ENCODE measurements at places on chromosomes 6 and 20. TPM values are rescaled to one million over a fixed set of nuclear protein-coding genes. Genes with fewer than 3 reads are reported as not detected.

GRCh38 chr20:36830791-36831691 lies 44.9 kb upstream of the TLDC2 start:
- no peak for DNase-seq

DNA sequence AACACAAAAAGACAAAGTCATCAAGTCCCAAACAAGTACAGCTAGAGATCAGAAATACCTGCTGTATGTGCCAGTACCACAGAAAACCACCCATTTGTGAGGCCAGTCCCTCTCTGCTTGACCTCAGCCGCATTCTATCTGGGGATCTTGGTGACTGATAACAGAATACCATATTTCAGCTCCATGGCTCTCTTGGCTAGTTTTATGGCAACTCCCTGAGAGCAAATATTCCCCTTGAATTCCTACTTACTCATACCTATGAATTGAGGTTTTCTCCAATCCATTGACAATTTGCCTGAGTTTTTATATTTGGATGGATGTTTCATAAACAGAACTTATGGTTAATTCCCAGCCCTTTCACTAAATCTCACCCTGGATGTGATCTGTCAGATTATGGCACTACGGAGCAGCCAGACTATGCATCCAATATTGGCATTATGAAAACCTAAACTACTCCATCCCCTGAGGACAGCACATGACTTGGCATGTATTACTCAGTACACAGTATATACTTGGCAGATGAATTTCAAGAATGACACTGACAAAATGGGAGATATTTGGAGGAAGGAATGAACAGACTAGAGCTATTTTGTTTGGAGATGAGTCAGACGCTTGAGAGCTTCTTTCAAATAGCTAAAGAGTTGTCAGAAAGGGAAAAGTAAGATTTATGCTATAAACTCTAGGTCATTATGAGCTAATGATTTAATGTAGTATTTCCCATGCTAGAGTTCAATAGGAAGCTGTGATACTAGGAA lies 95.7 kb downstream of the PRDM1 start:
- no peak for DNase-seq

- no peak for DNase-seq
Observed at GRCh38 chr6:119215309-119215708, 134.3 kb downstream of the MAN1A1 start.

DNA sequence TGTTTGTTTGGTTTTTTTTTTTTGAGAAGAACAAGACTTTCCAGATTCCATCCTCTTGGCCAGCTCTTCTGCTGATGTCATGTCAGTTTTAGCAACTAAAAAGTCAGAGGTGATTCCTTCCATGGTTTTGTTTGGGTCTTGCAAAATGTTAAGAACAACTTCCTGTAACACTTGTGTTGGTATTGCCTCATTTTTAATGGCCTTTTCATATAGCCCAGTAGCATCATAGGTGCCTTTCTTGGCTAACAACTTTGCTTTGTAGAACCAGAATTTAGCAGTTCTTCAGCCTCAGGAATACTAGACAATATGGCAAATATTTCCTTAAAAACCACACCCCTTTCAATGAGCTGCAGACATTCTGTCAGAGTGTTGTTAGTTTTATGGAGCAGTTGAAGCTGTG lies 99.5 kb upstream of the SIRPG start:
- no peak for DNase-seq

- DNase-seq, result no peak
Observed at GRCh38 chr6:18110162-18110561, 12.3 kb downstream of the NHLRC1 start.

DNA sequence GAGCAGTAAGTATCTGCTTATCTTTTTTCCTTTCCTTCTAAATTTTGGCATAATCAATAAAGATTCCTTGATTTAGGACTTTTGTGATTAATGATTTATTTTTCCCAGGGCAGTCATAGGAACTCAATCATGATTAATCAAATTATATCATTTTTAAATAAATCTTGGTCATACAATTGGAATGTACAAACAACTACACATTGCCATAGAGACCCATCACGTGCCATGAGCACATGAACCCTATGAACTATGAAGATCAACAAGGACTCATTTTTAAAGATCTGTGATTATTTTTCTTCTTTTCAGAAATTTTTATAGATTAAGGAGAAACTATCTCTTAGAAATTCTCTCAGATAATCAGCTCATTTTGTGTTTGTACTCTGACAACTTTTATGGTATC lies 622.4 kb downstream of the BCKDHB start:
- no peak for DNase-seq

The CST4 gene
- not detected for polyA plus RNA-seq

The MAK gene
- polyA plus RNA-seq, result 0.06 TPM

The CLPSL1 gene
- polyA plus RNA-seq, result not detected

The SLC35F1 gene
- 0.92 TPM for polyA plus RNA-seq

The PXT1 gene
- polyA plus RNA-seq, result 0.04 TPM

All from urinary bladder (tissue), 4 donors.